Astrocyte (in vitro differentiated cells and primary cell): ENCODE measurements at places on chromosomes 4 and X. TPM values are rescaled to one million over a fixed set of nuclear protein-coding genes. Genes with fewer than 3 reads are reported as not detected.

POU4F2 gene
- not detected in 2 replicates for total RNA-seq

DNA sequence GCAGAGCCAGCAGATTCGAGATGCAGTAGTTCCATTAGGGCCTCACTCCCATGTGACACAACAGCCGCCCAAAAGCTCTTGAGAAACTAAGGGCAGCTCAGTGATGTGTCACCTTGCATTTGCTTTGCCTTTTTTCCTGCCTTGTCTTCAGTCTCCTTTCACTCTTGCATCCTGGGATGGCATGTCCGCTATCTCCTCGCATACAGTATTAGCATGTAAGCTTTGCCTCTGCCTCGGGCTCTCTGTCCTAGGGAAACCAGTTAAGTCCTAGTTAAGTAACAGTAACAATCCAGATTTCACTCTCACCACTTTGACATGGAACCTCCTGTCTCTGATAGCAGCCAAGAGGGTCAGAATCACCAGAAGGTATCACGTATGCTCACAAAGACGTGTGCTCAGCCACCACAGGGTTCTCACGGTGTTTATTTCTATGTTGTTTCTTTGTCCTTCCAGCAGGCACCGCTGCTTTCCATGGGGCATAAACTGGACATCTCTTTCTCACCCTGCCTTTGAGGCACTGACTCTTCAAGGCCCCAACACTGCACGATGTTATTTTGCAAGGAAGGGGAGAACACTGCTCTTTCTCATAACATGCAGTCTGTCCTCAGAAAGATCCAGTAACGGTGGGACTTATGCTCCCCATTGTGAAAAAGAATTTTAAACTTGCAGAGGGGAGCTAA, 26.7 kb upstream of the SORBS2 start:
- DNase-seq: no peak

- DNase-seq: peak; percentile 5
Measured at GRCh38 chrX:95427389-95427788, 1257.3 kb upstream of the DIAPH2 start.

- no peak for DNase-seq
Measured at GRCh38 chr4:38164346-38164745, 204.1 kb downstream of the PTTG2 start.

DNA sequence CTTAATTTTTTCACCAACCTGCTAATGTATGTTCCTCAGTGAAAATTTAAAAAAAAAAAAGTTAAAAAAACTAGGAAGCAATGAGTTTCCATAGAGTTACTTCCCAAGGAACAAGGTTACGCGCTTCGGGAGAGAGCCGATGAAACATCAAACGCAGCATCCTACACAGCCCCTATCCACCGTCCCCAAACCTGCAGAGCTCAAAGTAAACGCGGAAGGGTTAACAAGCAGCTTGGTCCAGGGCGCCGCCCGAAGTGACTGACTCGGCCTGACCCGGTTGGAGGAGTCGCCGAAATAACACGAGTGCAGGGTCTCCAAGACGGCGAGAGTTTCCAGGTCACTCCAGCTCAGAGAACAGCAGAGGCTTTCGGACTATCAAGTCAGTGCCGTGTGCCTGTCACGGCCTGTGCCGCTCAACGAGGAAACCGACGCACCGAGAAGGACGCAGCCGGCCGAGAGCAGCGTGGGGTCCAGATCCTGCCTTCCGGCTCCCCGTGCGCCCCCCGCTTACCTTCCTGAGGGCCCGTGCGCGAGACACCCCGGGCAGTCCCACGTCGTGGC, 512 bp downstream of the NOP14 start:
- DNase-seq: peak; percentile 49

UVSSA gene
- 14.2 and 14.8 TPM in 2 replicates for total RNA-seq

DNA sequence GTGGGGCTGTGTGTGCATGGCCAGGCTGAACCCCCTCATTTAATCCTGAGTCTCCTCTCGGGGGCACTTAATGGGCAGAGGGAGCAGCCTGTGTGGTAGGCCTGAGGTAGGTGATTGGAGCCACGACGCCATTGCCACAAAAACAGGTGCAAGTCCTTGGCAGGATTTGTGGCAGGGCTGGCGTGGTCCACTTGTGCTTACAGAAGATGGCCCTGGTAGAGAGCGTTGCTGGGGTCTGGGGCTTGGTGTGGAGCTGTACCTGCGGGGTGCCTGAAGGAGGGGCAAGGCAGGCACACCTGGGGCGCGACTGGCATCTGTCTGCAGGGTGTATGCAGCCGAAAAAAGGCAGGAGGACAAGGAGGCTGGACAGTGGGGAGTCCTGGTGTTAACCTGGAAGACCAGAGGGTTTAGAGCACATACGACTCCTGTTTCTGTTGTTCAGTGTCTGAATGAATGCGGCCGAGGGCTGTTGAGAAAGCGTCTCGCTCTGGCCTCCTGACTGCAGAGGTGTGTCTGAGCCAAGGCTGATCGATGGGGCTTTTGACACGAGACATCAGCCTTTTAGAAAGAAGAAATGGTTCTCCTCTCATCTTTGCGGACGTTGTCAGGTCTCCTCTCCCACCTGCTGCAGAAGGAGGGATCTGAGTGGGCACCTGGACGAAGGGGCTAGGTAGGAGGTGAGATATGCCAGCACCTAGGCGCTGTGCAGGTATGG, 52.0 kb downstream of the TBC1D14 start:
- DNase-seq: no peak

FOXR2 gene
- total RNA-seq: not detected in 2 replicates

DNA sequence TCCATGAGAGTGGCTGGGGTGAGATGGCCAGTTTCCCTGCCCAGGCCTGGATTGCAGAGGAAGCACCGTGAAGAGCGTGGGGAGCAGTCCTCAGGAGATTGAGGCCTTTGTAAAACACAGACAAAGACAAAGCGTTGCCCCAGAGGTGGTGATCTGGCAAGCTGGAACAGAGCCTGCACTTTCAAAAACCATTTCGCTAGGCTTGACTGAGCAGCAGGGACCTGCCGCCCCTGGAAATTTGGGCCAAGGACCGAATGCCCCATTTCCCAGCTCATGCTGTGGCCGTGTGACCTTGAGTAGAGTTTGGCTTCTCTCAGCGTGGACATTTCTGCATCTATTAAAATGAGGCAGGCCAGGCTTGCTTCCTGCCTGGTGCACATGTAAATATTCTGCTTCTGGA, 381.4 kb downstream of the BCOR start:
- no peak for DNase-seq

DNA sequence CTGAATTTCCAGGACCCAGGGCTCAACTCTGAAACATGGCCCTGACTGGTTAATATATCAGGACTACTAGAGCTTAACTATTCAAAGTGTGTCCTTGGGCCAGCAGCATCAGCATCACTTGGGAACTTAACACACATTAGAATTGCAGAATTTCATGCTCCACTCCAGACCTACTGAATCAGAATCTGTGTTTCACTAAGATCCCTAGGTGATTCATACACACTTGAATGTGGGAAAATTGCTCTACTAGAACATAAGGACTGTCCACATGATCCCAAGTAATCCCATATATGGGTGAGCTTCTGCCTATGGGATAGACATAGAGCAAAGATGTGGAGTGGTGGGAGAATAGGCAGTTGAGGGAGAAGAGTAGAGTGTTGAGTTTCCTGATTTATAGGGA, 192.5 kb upstream of the CLNK start:
- DNase-seq: peak; percentile 31

DNA sequence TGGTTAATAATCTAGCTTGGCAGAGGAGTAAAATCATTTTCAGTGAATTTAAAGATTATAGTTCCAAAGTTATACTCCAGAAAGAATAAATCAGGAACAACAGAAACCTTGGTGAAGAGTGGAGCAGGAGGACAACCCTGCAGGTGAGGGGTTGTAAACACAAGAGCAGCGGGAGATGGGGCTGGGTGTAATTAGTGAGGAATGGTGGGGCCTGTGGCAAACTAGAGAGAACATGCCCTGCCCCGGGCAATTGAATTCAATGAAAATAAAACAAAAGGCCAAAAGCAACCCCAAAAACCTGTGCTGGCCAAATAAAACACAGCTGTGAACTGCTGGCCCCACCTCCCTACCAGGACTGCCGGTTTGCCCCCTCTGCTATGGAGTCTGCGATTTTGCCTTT, 325.2 kb downstream of the NR3C2 start:
- no peak for DNase-seq

DNA sequence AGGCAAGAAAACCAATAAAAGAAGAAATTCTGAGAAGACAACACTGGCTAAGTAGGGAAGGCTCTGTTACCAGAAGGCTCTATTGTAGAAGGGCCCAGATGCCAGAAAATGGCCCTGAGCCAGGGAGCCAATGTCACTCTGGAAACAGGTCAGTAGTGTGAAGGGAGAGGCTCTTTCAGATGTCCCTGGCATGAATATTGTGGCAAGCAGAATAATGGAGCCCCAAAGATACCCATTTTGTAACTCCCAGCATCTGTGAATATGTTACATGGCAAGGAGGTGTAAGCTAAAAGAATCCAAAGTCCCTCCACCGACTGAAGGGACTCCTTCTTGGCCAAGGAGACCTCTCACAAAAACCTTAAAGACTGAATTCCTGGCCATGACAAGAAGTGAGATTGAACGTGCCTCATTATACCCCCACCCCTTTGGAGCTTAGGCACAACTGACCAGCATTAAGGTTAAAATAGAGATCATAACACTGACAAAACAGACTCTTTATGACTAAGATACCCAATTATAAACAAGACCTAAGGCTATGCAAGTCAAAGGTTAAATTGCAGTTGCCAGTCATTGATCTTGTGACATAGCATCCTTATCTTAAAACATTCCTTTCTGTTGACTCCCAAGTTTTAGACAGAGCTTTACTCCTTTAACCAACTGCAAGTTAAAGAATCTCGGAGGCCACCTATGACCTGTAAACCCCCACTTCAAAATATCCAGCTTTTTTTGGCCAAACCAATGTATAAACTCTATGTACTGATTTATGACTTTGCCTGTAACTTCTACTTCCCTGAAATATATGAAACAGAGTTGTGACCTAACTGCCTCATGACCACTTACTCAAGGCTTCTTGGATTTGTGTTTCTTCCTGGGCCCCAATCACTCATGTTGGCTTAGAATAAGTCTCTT, 42.2 kb upstream of the SMIM10 start:
- DNase-seq: peak; percentile 89
